ENCODE measurements at places on chromosomes 3 and 15. TPM values are rescaled to one million over a fixed set of nuclear protein-coding genes. Genes with fewer than 3 reads are reported as not detected.

Gene SLC24A5
- not detected for total RNA-seq

Gene PTX3
- 1.8 TPM for total RNA-seq

Gene GDPGP1
- total RNA-seq = 3.8 TPM

Gene GBE1
- 21.7 TPM for total RNA-seq

Gene EIF4G1
- total RNA-seq = 264 TPM

Gene SLC6A11
- total RNA-seq = 0.08 TPM

Gene CCR9
- 0.03 TPM for total RNA-seq

Gene TUSC7
- total RNA-seq = not detected

Gene GPR27
- total RNA-seq = 3.0 TPM

Gene ZNF860
- total RNA-seq = 1.1 TPM

Gene ACKR2
- total RNA-seq = not detected

Gene INAFM2
- total RNA-seq = 7.0 TPM

Gene KCNMB2
- total RNA-seq = not detected

Gene SLC22A14
- 0.05 TPM for total RNA-seq

Gene CLDN18
- not detected for total RNA-seq

Gene NOX5
- total RNA-seq = 0.13 TPM

Gene TIMP4
- 13.6 TPM for total RNA-seq

Data from A549 treated with Hydrocortisone at 1 μM for 4 hours (cell line).